Right cardiac atrium (tissue), 5 donors: ENCODE measurements at places on chromosomes 2 and 18. TPM values are rescaled to one million over a fixed set of nuclear protein-coding genes. Genes with fewer than 3 reads are reported as not detected.

GRCh38 chr18:46411867-46412690 is 244.9 kb downstream of the LOXHD1 start:
- DNase-seq: peak; percentile 33

- DNase-seq: no peak
Measured at GRCh38 chr2:192010073-192010472, 163.2 kb upstream of the CAVIN2 start.

DNA sequence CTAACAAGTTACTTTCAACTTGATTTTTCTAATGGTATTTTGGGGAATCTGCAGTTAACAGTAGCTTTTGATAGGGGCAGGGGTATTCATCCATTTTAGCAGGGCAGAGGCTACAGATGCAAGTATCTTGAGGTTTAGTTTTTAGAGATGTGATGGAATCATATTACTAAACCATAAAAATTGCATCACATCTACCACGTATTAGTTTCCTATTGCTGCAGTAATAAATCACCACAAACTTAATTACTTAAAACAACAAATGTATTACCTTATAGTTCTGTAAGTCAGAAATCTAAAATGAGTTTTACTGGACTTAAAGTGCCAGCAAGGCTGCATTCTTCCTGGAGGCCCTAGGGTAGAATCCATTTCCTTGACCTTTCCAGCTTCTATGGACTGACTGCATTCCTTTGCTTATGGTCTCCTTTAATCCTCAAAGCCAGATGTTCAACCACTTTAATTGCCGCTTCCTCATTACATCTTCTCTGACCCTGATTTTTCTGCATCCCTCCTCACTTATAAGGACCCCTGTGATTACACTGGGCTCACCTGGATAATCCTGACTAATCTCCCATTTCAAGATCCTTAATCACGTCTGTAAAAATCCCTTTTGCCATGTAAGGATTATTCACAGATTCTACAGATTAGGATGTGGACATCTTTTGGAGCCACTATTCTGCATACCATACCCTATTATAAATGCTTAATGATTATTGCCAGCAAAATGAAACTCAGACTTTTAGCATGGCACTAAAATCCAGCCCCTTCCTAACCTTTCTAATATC is 21.9 kb upstream of the EXOC6B start:
- no peak for DNase-seq

GRCh38 chr2:220949466-220949865 is 622.6 kb downstream of the EPHA4 start:
- DNase-seq: no peak

DNA sequence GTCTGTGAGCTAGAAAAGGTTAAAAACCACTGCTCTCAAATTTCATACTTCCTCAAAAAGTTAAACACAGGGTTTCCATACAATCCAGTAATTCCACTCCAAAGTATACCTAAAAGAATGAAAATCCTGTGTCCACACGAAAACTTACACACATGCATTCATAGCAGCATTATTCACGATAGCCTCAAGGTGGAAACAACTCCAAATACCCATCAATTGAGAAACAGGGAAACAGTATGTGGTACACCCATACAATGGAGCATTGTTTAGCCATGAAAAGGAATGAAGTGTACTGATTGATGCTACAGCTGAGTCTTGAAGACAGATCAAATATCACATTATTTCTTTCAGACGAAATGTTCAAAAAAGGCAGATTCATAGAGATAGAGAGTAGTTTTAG is 36.7 kb downstream of the UXS1 start:
- DNase-seq: no peak

Gene FAM124B
- total RNA-seq: 2.1 TPM

GRCh38 chr18:34352385-34353163 is 127.9 kb upstream of the NOL4 start:
- DNase-seq: no peak

- DNase-seq: peak; percentile 31
Measured at GRCh38 chr2:46333912-46334311, 36.7 kb downstream of the EPAS1 start.

DNA sequence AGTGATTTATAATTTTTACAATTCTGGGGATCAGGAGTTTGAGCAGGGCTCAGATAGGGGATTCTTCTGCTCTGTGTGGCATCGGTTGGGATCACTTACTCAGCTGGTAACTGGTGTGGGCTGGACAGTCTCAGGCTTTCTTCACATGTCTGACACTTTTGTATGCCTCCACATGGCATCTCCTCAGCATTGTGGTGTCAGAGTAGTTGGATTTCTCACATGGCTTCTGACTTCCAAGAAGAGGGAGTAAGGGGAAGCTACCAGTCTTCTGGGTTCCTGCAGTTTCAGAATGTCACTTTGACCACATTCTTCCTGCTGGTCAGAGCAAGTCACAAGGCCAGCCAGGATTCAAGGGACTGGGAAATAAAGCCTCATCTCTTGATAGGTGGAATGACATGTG is 55.6 kb downstream of the NCOA1 start:
- no peak for DNase-seq

DNA sequence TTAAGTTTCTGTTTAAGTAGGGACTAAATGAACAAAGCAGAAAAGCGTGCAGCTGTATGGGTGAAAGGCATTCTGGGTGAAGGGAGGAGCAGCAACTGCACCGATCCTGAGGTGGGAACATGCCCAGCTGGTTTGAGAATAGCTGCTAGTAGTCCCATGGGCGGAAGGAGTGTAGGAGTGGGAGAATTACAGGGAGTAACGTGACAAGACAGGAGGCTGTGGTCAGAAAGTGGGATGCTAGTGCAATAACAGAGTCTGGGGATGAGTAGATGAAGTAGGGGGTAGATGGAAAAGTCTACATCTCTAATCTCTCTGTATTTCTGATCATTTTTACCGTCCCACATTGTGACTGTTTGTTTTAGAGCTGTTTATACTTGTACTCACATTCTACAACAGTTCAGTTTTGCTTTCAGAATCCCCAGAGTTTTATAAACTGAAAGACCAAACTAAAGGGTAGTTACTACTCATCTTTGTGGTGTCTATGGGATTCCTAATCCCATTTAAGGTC is 118.9 kb downstream of the LCLAT1 start:
- no peak for DNase-seq

- no peak for DNase-seq
Measured at GRCh38 chr18:47585914-47586313, 334.5 kb upstream of the SKOR2 start.

Gene RAMP1
- total RNA-seq: 157 TPM

DNA sequence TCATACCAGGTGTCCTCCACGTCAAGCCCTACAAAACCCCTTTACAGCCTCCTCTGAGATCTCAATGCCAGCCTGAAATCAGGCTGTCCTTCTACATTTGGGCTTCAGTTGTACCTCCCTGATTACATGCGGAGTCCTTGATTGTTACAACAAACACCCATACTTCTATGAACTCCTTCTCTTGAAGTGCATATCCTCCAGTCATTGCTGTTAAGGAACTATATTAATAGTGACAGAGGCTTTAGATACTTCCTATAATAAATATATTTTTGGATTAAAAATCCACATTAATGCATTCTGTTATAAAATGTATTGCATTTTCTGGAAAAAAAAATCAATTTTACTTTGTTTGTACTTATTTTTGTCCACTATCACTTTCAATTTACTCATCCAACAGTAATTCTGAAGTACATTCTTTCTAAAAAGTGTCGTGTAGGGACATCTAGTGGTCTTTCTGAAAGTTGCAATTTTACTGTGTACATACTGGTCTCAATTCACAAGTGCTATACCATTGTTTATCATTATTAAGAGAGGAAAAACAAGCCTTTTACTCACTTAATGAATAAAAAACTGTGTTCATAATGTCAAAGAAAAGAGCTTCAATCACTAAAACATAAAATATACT is 316.4 kb downstream of the DSEL start:
- DNase-seq: no peak

- peak; percentile 62 for DNase-seq
Measured at GRCh38 chr2:113157118-113157896, 16.5 kb upstream of the PSD4 start.

- DNase-seq: no peak
Measured at GRCh38 chr2:216653093-216653799, 20.0 kb downstream of the IGFBP2 start.

DNA sequence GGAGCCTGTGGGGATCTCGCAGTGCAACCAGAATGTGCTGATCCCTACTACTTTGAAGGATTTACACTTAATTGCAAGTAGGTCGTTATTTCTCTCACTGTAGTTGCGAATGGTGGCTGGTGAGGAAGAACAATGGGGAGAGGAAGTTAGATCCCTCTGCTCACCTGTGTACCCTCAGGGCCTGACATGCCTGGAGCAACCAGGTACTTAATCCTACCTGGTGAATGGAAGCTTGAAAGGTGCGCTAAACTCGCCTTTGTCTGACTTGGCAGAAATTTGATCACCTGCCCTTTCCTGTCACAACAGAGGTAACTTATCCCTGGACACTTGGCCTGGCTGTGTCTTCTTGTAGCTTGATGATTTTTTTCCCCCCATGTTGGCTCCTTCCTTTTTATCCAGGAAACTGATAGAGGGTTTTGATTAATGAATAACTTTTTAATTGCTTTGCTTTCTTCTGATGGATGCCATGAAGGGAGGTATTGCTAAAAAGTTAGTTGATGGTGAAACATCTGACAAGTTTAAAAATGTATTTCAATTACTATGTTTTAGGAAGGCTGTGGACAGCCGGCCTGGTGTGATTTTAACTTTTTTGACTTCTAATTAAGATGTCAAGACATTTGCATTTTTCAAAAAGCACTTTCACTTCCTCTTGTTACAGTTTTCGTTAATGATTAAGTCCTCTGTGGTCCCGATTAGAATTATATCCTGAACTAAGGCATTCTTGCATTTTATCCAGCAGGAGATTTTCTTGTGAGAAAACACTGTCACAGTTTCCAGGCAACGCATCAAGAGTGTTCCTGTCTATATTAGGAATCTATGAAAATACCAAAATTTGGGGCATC is 9.2 kb downstream of the SGPP2 start:
- DNase-seq: no peak

Gene SGPP2
- 1.8 TPM for total RNA-seq

DNA sequence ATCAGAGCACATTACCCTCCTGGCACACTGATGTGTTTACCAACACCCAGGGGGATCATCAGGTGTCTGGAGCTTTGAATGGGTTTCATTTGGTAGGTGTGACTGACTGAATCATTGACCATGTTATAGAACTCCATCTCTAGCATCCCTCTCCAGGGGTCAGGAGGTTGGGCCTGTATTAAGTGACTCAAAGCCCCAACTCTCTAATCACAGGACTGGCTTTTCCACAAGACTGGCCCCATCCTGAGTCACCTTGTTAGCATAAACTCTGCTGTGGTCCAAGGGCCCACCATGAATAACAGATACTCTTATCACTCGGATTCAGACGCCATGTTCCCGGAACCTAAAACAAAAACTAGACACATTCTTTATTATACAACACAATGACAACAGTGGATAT is 125.9 kb upstream of the NDUFV2 start:
- no peak for DNase-seq

Gene PRKAG3
- total RNA-seq: 0.15 TPM

Gene AQP12A
- total RNA-seq: not detected

- no peak for DNase-seq
Measured at GRCh38 chr18:31209041-31209440, 46.4 kb upstream of the DSC1 start.

- no peak for DNase-seq
Measured at GRCh38 chr2:166239548-166239947, 111.7 kb upstream of the SCN1A start.

- DNase-seq: no peak
Measured at GRCh38 chr2:54632733-54633692, 90.4 kb upstream of the EML6 start.

DNA sequence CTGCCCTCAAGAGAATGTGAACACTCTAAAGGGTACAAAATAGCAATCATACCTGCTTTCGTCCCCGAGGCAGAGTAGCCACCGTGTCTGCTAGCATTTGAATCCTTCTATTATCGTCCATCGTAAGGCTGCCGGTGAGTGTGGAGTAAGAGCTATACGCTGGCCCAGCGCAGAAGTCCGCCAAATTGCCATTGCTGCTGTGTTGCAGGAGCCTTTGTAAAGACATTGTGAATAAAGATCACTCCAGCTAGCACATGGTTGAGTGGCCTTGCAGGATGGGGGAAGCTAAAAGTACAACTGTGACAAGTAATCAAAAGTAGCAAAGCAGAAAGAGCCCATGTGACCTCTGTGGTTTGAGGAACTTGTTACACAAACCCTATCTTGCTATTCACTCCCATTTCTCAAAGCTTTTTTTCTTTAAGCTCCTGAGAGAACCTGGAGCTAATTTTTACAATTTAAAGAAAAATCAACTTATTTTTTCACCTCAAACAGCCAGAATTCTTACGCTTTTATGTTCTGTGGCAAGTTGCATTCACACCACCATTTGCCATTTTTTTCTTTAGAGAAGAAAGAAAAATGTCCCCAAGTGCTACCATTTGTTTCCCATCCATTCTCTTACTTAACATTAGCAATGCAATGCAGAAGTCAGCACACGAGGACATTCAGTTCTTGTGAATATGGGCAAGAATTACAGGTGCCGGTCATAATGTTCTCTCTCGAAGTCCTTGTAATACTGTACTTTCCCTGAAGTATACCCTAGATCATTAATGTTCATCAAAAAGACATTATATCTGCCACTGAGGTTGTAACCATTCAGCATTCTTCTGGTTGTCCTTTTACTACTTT is at the start of gene CYTIP:
TSS of gene CYTIP (minus strand) at position 295 of the 846 bp plus-strand sequence. CDS start at position 226, 69 bp downstream.
- DNase-seq: no peak

Gene NEU2
- not detected for total RNA-seq
